ENCODE measurements at places on chromosomes 5 and 9.

DNA sequence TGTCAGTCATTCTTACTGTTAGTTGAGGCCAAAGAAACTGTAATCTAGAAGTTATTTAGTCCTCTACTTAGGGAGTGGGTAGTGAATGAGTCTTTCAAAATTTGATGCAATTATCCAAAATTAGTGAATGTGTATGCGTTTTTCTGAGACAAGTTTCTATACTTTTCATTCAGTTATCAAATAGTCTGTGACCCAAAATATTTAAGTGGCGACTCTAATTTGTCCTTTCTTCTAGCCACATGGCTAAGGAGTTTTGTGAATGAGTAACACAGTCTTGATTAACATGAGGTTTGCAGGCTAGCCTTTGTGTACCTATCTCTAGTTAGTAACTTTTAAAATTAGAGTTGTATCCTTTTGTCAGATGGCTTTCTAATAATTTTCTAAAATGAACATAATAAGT, 45.6 kb downstream of the COMMD10 start:
- ATAC-seq: no peak

DNA sequence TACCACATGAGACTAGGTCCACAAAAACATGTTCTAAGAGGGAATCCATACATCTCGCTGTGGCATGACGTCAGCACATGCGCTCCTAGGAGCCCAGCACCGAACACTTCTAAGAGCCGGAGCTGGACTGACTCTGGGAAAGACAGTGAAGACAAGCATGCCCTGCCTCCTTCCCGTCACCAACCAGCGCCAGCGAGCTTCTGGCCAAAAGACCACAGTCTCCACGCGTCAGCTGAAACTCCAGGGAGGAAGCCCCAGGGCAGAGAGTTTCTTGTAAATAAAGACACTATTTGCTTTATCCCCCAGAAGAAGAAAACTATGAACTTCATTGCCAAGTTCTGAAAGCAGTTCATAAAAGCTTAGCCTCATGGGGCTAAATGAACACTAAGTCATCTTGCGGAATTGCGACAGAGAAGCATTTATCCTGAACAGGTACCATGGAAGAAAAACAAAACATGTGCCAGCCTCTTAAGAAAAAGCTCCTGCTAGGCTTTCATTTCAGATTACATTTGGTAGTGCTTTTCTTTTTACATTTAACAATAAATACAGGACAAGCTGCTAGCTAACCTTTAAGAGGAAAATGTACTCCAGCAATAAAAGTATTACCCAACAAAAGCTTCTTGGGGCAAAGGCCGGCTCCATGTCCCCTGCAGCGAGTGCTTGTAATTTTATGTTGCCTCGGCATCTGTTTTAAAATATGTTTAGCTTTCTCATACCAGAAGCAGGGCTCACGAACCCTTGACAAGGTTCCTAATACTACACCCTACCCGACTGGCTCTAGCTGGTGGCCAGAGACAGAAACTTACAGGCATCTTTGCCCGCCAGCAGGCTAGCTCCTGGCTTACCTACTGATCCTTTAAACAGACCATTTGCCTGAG, 96.5 kb downstream of the PRRT1B start:
- ATAC-seq: no peak

DNA sequence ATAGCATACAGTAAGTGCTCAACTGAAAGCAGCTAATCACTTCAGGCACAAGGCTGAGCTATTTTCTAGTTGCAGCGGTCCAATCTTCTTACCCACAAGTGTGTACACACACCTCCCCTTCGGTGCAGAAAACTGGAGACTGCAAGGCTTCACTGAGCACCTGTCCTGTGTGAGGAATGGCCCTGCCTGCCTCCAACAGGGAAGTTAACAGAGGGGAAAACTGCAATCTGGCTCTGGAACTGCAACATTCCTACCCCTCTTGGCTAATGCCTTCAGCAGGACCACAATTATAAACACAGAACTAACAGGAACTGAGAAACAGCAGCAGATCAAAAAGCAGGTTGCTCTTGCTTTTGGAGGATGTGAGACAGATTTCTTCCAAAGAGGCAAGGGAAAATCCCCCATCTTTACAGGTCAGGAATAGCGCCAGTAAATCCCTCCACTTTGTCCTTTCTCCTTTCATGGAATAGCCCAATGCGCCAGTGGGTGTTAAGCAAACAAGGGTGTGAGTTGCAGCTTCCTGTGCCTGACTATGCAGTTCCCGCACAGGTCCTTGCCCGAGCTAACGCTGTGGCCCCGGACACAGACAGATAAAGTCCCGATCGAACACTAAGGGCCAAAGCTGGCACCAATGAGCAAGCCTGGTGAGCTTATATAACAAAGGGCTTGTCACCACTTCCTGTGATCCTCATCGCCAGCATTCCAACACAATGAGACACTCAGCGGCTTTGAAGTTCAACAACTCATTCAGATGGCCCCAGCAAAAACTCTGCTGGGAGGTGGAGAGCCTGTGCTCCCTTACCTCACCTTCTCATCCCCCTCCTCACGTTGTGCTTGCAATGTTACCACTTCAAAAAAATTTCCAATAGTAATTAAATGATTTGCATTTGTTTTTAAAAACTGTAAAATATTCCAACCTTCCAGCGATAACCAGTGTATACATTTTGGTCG, 21.5 kb downstream of the SHB start:
- peak; percentile 74 for ATAC-seq

- no peak for ATAC-seq
Observed at GRCh38 chr9:85173967-85174366, 504.4 kb downstream of the NTRK2 start.

- ATAC-seq: no peak
Observed at GRCh38 chr5:68261569-68262065, 46.1 kb downstream of the PIK3R1 start.

DNA sequence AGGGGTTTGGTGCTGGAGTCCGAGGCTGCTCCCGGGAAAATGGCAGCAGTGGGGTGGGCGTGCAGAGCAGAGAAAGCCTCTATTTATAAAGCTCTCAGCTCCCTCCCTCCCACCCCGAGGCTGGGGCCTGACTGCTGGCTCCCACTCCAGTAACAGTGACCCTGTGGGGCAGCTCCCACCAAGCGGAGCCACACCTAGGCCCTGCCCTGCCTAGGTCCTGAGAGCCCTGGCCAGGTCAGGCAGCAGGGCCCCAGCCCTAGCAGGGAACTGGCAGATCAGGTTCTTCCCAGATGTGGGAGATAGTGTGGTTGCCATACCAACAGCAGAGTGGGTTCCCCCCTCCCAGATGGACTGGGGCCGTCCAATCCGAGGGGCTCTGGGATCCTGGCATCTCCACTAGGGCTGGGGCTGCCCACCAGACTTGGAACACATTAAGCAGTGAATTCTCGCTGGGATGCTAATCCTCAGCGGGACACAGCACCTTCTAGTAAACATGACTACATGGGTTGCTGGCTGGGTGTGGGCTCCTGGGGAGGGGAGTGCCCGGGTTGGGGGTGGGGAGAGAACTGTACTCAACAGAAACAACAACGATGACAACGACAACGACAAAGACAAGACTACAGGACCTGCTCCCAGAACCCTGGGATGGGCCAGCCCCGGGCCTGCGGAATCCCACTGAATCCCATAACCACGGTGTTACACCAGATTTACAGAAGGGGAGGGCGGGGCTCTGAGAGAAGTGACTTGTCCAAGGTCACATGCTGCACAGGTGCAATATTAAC, 1.5 kb downstream of the SH3GLB2 start:
- ATAC-seq: peak; percentile 27

DNA sequence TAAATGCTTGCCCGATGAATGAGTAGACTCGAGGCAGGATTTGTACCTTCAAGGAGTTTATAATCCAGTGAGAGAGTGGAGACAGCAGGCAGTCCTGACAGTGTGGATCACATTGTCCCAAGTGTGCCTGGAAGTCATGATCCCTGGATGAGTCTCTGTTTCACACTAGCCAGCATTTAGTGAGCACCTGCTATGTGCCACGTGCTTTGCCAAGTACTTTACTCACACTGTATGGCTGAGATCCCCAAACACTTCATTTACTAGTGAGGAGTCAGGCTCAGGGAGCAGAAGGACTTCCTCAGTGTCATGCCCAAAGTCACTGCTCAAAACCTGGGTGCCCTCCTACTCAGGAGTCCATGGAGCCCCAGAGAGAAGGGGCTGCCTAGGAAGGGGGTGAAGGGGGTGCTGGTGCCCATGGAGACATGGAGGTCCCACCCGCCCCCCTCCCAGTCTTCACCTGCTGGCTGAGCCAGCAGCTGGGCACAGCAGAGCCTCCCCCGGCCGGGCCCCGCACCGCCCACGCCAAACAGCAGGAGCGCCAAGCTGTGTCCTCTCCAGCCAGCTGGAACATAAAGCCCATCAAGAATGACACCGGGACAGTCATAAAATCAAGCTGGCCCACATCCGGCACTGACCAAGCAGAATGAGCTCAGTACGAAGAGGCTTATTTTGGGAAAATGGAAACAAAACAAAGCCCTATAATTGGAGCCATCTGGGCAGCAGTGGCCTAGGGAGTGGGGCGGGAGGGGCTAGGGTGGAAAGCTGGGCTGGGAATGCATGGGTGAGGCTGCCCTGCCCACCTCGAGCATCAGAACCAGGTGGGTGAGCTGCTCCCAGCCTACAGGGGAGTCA, 10.6 kb downstream of the LAMC3 start:
- ATAC-seq: peak; percentile 30

DNA sequence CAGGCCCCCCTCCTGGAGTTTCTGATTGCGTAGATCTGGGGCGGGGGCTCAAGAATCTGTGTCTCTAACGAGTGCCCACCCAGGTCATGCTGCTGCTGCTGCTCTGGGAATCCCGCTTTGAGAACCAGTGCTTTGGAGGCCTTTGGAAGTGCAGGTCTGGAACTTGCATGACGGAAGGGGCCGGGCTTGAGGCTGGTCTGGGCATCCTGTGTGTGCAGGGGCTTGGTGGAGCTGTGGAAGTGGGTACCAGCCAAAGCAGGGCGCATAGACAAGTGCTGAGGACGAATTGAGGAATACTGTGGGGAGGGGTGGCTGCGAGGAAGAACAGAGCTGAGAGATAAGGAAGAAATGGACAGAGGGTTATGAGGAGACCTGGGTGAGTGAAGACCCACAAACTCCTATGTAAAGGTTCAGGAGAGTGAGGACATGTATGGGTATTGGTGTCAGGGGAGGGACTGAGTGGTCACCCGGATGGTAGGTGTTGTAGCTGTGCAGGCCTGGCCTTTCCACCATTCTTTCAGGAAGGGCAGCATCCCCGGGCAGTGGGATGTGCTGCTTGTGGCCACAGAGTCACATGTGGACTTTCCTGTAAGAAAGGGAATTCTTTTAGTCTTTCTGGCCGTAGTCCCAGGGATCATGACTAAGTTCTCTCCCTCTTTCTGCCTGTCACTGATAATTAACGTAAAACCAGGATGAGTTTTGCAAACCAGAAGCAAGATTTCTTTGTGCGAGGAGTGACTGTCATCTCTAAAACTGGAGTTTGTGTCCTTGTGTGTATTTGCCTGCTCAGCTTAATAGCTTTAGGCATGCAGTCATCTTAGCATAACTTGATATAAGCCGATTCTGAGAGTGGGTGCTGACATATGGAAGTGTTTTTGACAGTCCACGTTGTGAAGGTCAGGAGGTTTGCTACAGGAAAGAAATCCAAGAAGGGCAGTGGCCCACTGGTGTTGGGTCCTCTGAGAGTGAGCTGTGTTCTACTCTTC, 43.3 kb upstream of the TJP2 start:
- peak; percentile 56 for ATAC-seq

DNA sequence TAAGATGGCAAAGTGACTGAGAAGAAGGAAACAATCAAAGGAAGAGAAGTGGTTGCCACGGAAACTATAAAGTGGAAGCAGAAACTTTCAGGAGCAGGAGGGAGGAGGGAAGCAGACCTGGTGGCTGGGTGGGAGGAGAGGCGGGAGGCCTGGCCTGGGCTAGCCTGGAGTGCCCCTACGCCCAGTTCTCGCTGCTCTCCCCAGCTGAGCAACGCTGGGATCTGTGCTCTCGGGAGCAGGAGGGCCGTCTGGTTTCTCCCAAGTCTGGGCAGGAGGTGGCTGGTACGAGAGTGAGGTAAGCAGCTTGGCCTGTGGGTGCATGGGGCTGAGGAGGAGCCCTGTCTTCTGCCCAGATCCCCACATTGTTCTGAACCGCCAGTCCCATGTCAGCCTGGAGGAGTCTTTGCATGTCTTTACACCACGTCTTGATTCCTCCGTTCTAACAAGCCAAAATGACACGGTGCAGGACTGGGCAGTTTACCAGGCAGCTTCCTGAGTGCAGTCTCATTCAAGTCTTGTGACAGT, 15.0 kb upstream of the DAB2IP start:
- ATAC-seq: peak; percentile 92

- ATAC-seq: no peak
Observed at GRCh38 chr5:10009802-10010201, 239.9 kb downstream of the ATPSCKMT start.

DNA sequence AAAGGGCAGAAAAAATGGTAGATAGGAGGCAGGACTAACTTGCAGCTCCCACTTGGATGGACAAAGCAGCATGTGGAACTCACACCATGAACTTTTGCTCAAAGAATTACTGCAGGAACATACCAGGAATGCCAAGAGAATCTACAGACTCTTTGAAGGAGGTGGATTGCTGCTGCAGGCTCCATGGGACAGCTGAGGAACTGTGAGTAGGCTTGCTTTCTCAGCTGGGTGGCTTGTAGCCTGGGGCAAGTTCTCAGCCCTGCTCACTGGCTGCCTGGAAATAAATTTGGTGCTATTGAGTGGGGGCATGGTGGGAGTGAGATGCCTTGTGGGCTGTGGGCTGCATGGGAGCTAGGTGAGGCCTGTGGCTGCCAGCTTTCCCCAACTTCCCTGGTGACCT, 574.5 kb downstream of the PRELID2 start:
- ATAC-seq: no peak

GRCh38 chr5:117107859-117108258, 533.2 kb upstream of the SEMA6A start:
- ATAC-seq: no peak

DNA sequence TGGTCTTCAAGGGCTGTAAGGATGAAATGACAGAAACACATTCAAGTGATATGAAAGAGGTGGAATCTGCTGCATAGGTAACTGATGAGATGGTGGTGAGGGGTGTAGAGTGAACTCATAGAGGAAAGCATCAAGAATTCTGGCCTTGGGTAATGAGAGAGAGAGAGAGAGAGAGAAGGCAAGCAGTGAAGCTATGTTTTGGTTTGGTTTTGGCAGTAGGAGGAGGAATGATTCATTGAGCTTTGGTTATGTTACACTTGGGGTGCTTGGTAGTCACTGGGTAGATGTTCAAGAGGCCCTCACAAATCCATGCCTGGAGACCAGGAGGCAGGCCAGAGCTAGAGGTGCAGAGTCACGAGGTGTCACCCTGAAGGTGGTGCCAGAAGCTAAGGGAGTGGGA, 89.5 kb downstream of the EGFLAM start:
- no peak for ATAC-seq

GRCh38 chr9:127693143-127693542, 13.6 kb upstream of the CFAP157 start:
- ATAC-seq: no peak
